NCI-H345 (cell line): ENCODE measurements at places on chromosomes 2 and 18.

DNA sequence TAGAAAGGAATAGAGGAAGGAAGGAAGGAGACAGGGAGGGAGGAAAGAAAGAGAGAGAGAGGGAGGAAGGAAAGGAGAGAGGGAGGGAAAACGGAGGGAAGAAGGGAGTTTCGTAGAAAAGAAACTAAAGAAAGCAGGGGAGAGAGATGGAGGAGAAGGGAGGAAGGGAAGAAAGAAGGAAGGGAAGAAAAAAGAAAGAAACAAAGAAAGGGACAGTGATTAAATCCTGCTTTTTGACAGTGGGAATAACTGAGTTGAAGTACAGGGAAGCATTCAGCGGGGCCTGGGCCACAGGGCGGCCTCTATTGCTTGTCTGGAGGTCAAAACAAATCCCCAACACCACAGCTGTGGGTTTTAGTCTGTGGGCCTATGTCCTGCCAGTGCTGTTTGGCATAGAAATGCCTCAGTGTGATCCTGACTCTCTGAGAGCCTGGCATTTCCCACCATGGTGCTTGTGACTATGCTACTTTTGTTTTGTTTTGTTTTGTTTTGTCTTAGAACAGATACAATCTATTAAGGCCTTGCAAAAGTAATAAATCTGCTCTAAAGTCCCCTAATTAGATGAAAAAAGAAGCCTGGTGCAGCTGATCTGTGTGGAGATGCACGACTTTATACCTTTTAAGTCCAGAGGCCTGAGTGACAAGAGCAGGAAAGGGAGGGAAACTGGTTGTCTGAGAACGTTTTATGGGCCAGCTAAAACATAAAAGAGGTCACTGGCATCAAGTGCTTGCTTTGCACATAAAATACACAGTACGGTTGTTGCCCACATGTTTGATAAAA lies 40.0 kb downstream of the IL1RL2 start:
- DNase-seq, result peak; percentile 8

- DNase-seq, result no peak
Observed at GRCh38 chr2:182420669-182421068, 6.2 kb downstream of the PDE1A start.

DNA sequence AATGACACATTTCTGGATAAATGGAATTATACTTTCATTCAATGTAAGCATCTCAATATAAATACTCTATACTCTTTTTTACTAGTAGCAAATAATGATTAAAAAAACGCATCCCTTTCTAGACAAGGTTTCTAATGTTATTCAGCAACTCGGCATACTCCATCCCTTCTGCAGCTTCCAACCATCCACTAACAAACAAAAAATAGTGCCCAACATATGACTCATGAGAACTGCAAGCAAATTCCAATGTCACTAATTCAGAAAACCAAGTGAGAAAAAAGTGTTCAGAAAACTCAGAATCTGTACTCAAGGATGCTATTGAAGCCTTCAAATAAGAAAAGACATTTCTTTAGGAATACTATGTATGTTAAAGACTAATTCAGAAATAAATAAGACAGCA lies 140.0 kb downstream of the BAZ2B start:
- DNase-seq, result no peak

DNA sequence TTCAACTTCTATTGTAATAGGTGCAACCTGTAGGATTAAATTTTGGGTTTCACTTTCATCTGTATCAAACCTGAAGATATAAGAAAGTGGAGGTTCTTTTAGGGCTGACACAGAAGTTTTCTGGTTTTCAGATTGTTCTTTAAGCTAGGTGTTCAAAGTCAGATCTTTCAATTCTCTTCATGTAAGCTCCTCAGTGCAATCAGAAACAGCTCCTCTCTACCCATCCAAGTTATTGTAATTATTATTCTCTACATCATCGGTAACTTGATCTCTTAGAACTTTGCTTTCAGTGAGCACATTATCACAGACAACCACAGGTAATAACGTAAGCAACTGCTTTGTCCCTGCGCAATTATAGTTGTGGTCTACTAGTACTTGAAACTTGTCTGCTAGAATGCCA lies 179.4 kb downstream of the MYCN start:
- no peak for DNase-seq

DNA sequence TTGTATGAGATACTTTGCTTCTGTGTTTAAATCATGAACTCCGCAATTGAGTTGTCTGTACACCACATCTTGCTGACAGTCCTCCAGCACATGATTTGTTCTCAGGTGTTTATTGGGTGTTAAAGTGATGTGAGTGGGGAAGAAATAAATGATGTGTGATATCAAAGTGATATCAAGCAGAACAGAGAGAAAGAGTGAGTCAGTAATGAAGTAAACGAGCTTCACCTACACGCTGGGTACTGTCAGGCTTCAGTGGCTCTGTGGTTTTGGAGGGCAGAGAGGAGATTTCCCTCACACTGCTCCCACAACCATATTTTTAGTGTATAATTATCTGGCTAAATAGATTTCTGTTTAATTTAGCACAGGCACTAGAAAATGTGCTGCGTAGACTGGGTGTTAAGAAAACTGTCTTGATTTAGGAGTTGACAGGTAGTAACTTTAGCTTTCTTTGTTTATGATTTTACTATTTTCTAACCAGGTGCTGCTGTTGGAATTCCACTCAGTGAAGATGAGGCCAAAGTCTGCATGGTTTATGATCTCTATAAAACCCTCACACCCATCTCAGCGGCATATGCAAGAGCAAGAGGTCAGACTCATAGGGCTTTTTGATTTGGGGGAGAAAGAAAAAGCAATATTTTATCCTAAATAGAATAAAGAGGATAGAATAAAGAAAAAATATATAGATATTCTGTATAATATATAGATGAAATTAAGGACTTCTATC lies 21.2 kb downstream of the ATIC start:
- no peak for DNase-seq

GRCh38 chr2:220221992-220222391 lies 594.6 kb downstream of the SLC4A3 start:
- no peak for DNase-seq

GRCh38 chr18:33841221-33841967 lies 263.4 kb downstream of the ASXL3 start:
- DNase-seq, result no peak

DNA sequence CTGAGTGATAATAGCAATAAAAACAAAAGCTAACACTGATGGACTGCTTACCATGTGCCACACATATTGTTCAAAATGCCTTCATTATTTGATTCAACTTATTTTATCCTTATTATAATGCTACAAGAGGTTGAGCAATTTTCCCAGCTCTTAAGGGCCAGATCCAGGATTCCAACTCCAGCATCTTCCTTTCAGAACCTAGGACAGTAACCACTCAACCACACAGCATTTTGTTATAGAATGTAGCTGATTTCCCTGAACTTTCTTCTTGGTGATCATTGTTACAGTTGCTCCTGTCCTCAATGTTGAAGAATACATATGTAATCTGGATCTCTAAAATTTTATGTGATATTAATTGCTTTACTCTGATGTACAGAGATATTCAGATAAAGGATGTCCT lies 341.7 kb downstream of the PIK3C3 start:
- DNase-seq, result no peak

DNA sequence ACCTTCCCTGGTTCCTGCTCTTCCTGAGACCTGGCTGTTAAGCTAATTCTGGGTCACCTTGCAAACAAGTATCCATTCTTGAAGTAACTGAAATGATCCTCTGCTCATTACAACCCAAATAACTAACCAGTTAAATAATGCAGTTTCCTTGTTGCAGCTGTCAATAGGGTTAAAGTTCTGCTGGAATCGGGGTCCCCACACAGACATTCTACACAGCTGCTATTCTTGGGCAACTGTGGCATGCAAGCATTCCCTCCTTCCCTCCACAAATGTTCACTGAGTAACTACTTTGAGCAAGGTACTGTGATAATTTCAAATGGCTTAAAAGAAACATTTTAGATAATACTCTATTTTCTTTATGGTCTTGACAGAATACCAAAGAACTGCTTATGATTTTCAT lies 17.1 kb downstream of the RBKS start:
- no peak for DNase-seq

GRCh38 chr2:20573620-20574422 lies 77.1 kb downstream of the HS1BP3 start:
- no peak for DNase-seq

DNA sequence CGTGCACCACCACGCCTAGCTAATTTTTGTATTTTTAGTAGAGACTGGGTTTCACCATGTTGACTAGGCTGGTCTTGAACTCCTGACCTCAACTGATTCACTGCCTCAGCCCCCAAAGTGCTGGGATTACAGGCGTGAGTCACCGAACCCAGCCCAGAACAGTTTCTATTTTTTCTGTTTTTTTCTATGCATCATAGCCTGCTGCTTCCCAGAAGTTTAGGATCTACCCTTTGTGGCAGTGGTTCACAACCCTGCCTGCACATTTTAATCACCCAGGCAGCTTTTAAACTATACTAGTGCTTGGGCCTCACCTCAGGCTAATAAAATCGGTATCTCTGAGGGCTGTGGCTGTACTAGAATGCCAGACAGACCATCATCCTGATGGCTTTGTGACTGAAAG lies 39.7 kb upstream of the SOCS6 start:
- no peak for DNase-seq

GRCh38 chr2:193778293-193778692 lies 1583.6 kb upstream of the TMEFF2 start:
- no peak for DNase-seq

DNA sequence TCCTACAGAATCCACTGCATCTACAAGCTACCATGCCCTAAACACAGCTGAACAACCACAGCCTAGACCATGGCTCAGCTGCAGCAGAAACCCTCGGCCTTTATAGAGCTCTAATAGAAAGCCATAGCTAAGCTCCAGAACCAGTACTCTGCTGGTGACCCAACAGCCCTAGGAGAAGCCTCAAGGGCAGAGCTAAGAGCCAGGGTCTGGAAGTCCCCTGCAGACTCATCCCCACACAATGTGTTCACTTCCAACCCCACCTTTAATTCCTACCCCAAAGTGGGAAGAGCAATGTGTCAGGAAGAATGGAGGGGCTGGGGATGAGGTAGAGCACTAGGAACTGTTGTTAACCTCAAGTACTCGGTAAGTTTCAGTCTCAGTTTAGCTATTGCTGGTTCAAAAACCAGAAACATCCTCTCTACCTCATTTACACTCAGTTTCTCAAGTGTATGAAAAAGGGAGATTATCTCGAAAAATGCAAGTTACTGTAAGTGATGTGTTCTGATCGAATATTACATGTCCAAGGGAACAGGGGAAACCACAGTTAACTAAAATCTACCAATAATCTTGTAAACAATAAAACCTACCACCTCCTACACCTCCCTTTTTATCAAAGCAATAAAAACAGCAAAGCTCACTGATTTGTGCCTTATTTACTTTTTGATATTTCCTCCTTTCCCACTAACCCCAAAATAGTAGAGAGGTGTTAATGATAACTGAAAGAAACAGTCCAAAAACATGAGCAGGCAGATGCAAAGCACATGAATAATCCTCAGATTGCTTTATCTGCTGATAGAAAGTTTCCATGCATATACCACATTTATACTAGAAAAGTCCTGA lies 36.2 kb downstream of the THADA start:
- DNase-seq, result no peak

- no peak for DNase-seq
Observed at GRCh38 chr2:45708501-45708900, 57.0 kb downstream of the PRKCE start.

GRCh38 chr2:138028538-138028937 lies 64.3 kb downstream of the HNMT start:
- DNase-seq, result no peak

DNA sequence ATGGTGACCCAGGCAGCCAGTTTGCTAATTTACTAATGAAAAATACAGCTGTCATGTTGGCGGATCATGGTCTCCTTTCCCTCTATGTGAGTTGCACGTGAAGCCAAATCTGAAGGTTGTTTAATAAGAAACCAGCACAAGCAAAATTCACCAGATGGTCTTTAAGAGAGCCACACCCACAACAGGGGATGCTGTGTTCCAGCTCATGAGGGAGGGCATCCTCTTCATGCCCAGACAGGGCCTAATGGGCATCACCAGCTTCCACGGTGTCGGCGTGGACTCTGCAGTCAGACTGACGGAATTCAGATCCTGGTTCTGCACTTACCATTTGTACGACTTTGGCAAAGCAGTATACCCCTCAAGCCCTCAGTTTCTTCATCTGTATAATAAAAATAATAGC lies 39.9 kb downstream of the TMEM247 start:
- DNase-seq, result no peak

- no peak for DNase-seq
Observed at GRCh38 chr2:97706112-97706511, 7.3 kb upstream of the ZAP70 start.

GRCh38 chr2:98394595-98395153 lies 48.4 kb downstream of the CNGA3 start:
- no peak for DNase-seq

- DNase-seq, result no peak
Observed at GRCh38 chr2:225041207-225041850, 939 bp downstream of the DOCK10 start.

GRCh38 chr2:159449504-159450124 lies 163.1 kb upstream of the WDSUB1 start:
- DNase-seq, result no peak

- peak; percentile 27 for DNase-seq
Observed at GRCh38 chr2:23312996-23313606, 71.9 kb upstream of the KLHL29 start.

DNA sequence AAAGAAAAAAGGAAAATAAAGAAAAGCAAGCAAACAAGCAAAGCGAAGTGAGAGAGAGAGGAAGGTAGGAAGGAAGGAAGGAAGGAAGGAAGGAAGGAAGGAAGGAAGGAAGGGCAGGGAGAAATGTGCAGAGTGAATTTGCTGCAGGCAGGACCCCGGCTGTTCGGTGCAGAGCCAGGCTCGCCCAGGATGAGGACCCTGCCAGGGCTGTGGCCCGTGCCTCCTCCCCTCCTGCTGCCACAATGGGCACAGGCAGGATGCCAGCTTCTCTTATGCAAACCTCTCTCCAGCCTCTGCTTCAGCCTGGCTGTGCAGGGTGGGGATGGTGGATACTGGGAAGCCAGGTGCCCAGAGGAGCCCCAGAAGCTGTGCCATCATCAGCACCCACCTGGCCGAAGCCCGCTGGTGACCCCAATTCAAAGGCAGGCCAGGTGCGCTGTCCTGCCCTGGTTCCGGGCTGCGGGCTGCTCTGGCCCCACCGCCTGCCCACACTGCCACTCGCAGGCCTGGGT lies 3.2 kb downstream of the GPR17 start:
- peak; percentile 72 for DNase-seq

- DNase-seq, result no peak
Observed at GRCh38 chr2:8230466-8230865, 451.4 kb upstream of the ID2 start.

GRCh38 chr2:69214898-69215297 lies 172.1 kb downstream of the GFPT1 start:
- DNase-seq, result no peak

DNA sequence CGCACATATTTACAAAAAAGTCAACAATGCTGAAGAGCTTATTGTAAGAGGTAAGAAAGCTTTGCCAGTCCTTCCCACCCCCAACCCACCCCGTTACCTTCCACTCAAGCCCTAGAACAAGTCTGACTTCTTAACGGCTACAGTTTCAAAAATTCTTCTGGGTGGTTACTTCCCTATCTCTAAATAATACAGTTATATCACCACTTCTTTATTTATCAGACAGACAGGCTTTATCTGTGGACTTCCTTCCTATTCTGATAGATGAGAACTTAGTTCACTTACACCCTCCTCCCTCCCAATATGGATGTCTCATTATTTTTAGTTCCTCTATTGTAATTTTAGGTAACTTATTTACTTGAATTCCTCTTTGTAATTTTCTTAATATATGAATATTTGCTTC lies 26.7 kb upstream of the ACTR3 start:
- no peak for DNase-seq
